ENCODE measurements at places on chromosomes 7 and 10.

DNA sequence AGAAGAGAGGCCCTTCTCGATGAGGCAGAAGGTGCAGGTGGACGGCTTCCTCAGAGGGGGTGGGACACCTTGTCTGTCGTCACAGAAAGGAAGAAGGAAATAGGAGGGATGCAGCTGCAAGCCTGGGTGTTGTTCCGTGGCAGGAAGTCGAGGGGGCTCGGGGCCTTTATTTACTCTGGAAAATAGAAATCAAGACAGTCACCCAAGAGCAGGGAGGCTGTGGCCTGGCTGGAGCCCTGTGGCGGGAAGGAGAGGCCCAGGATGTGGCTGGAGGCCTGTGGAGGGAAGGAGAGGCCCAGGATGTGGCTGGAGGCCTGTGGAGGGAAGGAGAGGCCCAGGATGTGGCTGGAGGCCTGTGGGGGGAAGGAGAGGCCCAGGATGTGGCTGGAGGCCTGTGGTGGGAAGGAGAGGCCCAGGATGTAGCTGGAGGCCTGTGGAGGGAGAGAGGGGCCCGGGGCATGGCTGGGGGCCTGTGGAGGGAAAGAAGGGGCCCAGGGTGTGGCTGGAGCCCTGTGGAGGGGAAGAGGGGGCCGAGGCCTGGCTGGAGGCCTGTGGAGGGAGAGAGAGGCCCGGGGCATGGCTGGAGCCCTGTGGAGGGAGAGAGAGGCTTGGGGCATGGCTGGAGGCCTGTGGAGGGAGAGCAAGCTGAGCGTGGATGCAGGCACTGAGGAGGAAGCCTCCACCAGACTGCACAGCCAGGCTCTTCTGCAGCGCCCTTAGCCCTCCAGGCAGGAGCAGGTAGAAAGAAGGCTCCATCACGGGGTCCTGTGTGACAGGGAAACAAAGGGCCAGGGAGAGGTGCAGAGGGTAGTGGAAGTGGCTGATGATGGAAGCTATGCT, 97.3 kb upstream of the SFMBT2 start:
- DNase-seq, result no peak

- DNase-seq, result no peak
These were observed 62.5 kb upstream of the NAMPT start for GRCh38 chr7:106347229-106347833.

DNA sequence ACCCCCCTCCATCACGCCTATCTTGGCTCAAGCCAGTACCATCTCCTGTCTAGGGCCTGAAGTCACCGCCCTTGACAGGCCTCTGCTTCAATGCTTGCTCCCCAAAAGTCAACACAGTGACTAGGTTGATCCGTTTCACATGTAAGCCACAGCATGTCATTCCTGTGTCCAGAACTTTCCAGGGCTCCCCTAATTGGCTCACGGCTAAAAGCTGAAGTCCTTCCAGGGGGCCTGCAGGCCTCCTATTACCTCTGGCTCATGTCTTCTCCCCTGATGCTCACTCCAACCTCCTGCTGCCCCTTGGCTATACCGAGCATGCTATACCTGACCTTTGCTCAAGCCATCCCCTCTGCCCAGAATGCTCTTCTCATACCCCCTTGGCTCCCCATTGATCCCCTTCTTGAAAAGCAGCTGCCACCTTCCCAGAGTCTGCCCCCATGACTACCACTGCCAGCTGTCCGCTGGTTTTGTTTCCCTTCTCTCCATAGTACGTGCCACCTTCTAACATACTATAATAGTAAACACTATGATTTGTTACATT, 39.1 kb downstream of the CPXM2 start:
- no peak for DNase-seq

DNA sequence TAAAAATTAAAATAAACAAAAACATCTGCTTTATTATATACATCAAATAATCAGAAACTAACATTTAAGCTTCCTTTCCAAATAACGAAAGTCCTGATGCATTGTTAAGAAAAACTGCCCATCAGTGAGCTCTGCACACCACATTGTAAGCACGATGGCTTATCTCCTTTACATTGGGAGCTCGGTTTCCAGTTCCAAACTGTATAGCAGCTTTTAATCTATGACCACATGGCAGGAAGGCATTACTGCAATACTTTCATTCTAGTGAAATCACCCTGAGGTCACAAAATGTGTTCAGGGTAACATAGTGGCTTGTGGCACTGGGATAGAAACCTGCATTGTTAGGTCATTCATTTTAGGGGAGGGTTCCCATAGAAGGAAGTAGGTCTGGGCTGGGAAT, 146.3 kb downstream of the ZNF22 start:
- DNase-seq, result no peak
